ENCODE measurements at places on chromosomes 2 and 18. TPM values are rescaled to one million over a fixed set of nuclear protein-coding genes. Genes with fewer than 3 reads are reported as not detected.
A peak's percentile ranks its signal among the peaks of the same experiment; 100 is the strongest.

DNA sequence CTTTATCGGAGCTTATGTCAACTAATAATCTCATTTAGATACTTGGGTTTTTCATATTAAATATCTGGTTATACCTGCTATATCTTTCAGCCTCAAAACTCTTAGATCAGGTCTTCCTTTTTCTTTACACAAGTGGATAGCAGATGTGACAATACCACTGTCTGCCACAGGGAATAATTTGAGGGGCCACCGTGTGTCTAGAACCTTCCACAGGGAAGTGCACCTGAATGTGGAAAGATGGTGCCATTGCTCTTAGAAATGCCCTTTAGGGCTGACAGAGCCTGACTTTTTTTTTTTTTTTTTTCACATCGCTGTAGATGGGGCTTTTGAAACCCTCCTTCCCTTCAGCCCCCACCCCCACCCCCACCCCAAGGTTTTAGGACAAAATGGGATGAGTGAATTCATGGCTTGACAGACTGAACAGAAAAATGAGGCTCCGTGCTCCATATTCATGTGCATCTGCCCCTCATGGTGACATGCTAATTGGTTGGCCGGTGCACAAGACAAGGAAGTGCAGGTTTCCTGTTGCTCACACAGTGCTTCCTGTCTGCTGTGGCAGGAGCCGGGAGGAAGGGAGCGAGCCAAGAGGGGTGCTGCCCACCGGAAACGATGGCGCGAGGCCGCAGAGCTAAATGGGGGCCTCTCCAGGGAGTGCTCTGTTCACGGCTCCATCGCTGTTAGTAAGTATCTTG is 246.0 kb downstream of the LDLRAD4 start:
- peak; percentile 60 for DNase-seq

- DNase-seq, result no peak
These were observed 130.6 kb downstream of the USP34 start for GRCh38 chr2:61340242-61340641.

DNA sequence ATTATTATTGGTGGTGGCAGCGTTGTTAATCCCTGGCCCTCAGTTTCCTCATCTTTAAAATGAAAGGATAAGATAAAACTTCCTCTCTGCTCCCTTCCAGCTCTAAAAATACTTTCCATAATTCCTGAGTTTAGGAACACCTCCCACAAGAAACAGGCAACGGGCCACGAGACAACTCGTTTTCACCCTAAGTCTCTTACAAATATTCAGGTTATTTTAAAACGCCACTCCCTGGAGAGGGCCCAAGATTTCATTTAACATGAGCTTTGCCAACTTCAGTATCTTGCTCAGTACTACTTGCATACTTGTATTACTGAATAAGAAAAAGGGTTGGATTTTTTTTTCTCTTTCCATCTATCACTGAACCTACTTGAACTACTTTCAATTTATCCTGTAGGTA is 611.1 kb upstream of the FANCL start:
- DNase-seq, result no peak

DNA sequence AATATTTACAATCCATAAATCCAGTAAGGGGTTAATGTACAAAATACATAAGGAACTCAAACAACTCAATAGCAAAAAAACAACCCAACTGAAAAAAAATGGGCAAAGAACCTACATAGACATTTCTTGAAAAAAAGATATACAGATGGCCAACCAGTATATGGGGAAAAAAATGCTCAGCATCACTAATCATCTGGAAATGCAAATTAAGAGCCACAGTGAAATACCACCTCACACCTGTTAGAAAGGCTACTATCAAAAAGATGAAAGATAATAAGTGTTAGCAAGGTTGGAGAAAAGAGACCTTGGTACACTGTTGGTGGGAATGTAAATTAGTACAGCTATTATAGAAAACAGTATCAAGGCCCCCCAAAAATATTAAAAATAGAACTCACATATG is 14.6 kb downstream of the AP1S3 start:
- no peak for DNase-seq

The TFPI gene
- 144 TPM for total RNA-seq

GRCh38 chr2:178473373-178473772 is 5.0 kb downstream of the FKBP7 start:
- DNase-seq, result no peak

GRCh38 chr2:75643980-75644379 is 2.6 kb upstream of the MRPL19 start:
- DNase-seq, result no peak

The FIGN gene
- 6.0 TPM for total RNA-seq

The DSC2 gene
- 4.6 TPM for total RNA-seq

- DNase-seq, result peak; percentile 73
These were observed 94.6 kb downstream of the PLEKHM3 start for GRCh38 chr2:207930747-207931146.

DNA sequence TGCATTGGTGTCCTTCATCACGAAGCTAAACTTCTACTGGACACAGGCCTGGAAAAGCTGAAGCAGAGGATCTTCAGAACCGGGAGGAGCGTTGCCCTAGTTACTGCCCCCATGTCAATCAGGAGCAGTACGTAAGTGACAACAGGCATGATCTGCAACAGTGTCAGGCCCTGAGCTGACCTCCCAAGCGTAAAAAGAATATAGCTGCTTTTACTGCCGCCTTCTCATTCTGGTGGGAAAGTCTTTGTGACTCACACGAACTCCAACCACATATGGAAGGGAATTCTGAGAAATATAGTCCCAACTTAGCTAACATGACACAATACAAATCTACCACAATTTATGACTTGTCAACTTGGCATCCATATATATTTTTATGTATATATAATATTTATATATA is 1007.7 kb upstream of the CDH2 start:
- no peak for DNase-seq

- DNase-seq, result no peak
These were observed 1.1 kb downstream of the PDIA6 start for GRCh38 chr2:10811517-10811916.

The EFEMP1 gene
- total RNA-seq, result 3.1 TPM

DNA sequence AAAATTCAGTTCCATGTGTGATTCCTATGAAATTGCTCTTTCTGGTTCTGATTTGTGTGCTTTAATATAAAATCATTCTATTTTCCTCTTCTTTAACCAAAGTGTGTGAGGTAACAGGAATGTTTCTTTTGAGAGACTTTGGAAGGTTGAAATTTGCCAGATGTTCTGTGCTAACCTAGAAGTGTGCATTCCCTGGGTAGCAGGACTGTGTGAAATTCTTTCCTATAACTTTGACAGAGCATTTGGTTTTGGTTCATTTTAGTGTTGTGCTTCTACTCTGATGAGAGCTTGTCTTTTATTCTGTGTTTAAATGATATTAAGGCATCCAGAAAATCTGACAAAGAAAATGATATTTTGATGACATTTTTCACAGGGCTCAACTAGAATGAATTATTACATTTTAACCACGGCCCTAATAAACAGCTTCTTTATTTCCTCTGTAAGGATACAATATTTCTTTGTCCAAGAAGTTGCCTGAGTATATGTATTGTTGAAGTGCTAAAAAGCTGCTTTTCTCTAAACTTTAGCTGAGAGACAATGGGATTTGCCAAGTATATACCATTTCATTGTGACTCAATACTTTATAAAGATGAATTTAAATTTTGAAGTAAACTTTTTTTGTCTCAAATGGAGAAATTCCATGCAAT is 34.7 kb upstream of the DLX1 start:
- DNase-seq, result no peak

DNA sequence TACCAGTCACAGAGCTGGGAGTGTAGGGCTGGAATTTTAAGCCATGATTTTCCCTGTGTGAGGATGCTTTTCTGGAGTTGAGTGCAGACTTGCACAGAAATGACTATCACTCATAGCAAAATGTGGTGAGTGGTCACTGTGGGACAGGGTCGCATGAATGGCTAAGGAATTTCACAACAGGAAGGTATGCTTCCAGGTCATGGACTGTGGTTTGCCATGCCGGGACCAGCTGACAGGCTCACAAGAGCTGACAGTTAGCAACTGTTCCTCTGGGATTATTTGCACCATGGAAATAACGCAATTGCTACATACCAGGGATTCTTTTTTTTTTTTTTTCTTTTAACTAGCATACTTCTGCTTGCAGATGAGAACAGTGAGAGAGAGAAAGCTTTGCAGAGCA is 3.8 kb upstream of the UXS1 start:
- DNase-seq, result no peak

GRCh38 chr2:11777066-11777782 is 30.8 kb downstream of the LPIN1 start:
- no peak for DNase-seq

DNA sequence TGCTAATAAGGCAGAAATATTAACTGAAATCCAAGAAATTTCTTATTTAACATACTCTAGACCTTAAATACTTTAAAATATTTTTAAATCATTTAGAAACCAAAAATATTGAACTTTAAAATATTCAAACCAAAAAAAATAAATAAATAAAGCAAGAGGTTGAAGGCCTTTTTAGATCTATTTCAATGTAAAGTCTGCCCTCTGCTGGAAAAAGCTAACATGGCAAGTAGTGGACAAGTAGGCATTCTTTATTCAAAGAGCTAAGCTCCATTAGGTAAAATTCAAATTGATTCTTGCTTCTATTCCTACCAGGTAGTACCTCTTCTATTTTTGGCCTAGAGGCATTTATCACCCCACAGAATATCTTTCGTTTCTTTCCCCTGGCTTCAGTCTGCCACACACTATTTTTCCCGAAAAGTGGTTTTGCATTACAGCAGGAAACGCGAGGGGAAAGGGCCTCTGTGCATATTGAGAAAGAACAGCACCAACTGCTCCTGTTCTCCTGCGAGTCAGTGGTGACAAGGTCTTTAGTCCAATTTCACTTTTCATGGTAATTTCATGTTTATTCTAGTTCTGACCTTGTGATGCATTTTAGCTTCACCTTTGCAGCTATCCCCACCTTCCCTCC is 20.4 kb downstream of the IFIH1 start:
- no peak for DNase-seq

The TLX2 gene
- 0.08 TPM for total RNA-seq

DNA sequence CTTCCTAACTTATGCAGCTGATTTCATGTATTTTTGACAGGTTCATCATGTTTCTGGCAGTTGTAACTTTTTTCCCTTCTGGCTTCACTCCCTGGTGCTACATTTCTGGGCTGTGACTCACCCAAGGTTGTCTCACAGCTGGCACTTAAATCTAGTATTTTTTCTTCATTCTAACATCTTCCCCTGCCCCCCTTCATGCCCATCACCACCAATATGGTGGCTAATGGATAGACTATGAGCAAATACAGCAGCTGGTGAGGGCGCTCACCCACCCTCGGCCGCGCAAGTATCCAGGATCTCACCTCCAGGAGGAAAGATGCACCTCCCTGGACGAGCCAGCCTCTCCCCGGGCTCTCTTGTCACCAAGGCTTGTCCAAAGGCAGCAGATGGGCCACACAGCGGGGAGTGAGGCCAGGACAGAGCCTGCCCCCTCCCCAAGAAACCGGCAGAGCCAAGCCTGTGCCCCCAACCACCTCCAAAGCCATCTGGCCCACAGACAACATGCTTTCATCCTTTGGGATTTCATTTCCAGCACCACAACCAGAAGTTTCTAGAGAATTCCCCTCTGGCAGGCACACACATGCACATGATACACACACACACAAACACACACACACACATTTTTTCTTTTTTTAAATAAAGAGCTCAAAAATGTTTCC is 39.1 kb downstream of the ATOH8 start:
- DNase-seq, result no peak

- no peak for DNase-seq
These were observed 229.4 kb upstream of the MMADHC start for GRCh38 chr2:149816756-149817551.

DNA sequence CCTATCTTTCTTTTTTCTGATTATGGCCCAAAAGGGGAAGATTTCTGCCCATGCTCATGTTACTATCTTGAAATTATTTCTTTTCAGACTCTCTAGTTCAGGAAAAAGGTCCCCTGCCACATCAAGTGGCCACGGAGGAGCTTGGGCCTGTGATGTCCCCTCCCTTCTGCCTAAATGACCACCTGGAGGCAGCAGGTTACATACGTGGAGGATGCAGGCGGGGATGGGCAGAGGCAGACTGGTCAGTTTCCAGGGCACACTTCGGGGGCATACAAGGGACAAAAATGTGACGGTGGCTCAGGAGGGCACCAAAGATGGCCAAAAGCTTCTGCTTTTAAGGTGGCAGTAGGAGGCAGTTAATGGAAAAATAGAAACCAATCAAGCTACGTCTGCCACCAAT is 30.7 kb upstream of the STEAP3 start:
- no peak for DNase-seq

DNA sequence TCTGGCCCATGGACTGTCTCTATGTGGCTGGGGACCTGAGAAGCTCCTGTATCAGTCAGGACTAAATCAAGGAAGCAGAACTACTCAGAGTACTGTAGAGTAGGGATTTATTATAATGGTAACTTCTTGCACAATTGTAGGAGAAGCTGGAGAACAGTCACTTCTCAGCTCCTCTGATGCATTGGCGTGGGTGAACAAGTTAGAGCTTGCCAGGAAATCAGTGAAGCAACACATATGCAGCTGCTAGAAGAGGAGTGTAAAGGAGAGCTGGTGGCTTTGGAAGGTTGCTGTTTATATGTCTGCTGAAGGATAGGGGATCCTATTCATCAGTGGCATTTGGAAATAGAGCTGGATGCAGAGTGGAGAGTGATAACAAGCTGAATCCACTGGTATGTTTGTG is 215.5 kb upstream of the CWC22 start:
- no peak for DNase-seq

Measured in left lobe of liver (tissue), 2 donors.